ENCODE measurements at places on chromosomes 11 and 22.

DNA sequence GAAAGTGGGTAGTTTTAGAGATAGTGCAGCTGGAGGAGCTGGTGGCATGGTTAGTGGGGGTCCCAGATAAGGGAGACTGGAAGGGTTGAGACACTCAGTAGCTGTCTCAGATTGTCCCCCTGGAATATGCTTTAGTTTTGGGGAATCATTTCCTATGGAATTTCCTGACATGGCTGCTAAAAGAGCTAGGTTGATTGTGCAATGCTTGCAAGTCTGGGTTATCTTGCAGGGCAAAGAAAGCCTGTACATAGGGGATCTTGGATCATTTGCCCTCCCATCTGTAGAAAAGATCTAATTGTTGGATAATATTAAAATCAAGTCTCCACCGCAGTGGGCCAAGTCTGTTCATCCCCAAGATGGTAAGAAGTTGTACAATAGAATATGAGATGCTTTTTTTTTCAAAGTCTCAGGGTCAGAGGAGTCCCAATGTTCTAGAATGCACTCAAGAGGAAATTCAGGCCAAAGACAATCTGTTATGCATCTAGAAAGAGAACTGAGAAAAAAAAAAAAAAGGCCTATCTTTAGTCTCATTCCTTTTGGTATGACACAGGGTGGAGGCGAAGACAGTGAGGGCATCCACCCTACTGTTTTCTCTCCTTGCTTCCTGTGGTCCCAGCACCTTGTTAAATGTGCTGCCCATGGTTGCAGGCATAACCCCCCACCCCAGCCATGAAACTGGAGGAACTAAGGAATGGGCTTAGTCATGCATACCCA is 20.2 kb downstream of the MS4A6E start:
- no peak for DNase-seq

DNA sequence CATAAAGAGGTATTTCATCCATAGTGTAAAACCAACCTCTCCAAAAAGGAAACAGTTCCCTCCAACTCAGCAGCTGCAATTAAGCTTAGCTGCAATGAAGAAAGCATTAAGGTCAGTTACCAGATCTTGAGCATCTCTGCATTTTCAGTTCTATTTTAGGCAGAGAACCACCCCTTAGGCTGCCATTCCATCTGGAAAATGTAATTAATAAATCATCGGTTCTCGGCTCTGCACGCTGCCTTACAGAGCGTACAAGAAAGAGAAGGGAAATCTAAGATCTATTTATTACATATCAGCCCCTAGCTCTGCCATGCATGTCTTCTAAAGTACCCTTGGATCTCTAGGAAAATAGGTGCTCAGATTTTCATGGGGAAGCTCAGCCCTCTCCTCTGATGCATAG is 71.5 kb downstream of the RCN1 start:
- no peak for DNase-seq

DNA sequence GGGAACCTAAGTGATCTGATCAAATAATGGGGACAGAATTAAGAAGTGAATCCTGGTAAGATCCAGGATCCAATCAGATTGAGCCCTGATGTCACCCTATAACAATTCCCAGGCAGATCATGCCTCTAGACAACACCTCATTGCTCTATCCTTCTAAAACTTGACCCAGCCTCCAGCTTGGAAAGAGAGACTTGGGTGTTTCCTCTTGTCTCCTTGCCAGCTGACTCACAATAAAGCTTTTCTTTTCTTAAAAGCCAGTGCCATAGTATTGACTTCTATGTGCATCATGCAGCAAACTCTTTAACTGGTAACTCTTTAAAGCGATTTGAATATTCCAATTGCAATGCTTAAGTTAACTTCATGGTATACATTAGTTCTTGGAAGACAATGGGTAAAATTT is 109.6 kb upstream of the CHORDC1 start:
- no peak for DNase-seq

DNA sequence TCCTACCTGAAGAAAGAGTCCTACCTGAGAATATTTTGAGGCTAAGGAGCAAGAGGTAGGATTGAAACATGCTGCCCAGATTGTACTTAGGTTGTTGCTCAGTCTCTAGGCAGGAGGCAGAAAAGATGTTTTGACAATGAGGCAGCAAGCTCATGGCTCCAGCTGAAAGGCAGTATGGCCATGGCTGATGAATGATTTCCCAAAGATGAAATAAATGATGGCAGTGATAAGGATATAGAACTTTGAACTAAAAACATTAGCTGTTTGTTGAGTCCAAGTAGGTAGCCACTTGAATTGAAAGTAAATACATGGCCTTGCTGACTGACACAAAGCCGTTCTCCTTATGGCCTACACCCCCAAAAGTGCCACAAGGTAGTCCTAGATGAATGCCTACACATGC is 6.8 kb upstream of the NEU3 start:
- DNase-seq = no peak

DNA sequence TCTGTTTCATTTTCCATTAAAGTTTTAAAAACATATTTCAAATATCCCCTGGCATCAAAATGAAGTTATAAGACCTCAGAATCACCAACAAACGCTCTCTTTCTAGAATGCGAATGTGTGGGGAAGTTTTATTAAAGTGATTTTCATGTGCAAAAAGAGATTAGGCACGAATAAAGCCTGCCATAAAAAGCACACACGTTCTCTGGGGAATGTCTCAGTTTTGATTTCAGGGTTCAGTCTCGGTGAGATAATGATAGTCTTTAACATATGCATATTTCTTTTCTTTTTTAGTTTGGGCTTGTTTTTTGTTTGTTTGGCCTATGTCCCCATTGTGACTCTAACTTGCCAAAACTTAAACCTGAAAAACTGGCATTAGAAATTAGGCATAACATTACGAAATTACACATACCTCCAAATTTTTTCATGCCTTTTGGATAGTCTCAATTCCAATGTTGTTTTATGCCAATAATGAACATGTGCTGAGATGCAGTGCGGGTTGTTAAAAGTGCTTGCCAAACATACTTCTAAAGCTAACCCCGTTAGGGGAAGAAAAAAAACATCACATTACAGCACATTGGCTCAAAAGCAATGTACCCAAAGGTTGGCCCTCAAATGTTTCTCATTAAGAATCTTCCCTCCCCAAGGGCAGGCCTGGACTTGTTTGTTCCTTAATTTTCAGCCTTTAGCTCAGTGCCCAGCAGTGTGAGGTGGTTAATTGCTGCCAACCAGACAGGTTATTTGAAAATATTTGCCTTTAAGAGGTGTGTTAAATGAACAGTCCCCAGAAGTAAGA is 33.2 kb upstream of the FBLN1 start:
- no peak for DNase-seq

- no peak for DNase-seq
Observed at GRCh38 chr22:21646608-21647590, 4.8 kb downstream of the SDF2L1 start.

DNA sequence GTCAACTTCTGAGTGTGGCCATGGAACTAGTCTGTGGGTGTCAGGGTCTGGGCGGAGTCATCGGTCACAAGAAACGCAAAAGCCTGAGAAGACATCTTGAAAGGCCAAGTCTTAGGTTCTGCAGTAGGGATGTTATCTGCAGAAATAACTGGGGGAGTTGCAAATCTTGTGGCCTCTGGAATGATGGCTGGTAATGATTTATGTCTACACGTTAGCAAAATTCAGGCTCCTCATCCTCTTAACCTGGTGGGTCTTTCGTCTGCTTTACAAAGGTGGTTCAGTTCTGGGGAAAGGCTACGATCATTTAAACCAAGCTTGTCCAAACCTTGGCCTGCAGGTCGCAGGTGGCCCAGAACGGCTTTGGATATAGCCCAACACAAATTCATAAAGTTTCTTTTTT is 7.4 kb upstream of the CYB5R3 start:
- no peak for DNase-seq

GRCh38 chr22:39414886-39415285 is 15.3 kb downstream of the TAB1 start:
- peak; percentile 47 for DNase-seq

DNA sequence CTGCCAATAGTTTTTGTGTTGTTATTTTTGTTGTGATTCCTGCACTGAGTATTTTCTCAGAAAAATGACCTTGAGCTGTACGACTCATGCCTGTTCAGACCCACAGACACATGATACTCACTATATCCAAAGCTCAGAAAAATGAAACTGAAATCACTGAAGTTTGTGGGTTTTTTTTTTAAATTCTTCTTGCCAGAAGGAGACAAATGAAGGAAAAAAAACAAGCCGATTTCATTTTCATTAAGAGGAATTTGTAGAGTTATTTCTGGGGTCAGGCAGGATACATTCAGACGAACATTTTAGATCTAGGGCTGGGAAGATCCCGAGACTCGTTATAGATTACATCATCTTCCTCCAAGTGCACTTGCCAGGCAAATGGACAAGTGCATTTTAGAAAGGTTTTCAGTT is 60.4 kb downstream of the BMAL1 start:
- DNase-seq = no peak

DNA sequence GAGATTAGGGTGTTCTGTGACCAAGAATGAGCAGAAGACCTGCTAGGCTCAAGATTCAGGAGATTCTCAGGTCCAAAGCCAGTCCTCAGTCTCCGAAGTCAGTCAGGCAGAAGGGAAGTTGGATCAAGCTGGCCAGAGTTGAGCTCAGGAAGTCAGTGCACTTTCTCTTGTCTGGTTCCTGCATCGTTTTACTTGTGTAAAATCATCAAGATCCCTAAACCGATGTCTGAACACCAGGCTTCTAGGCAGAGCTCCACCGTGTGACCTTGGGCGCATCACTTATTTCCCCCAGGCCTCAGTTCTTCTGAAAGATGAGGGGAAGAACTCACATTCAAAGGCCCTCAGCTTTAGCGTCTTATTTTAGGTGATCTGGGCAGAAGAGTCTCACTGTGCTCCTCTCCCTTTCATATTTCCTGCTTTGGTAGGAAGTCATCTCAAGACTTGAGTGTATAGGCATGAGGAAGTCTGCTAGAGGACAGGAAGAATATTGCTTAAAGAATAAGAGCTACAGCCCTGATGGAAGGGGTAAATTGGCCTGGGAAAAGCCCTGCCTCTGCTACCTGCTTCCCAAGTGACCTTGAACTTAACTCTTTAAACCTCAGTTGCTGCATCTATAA is 20.2 kb downstream of the NF2 start:
- DNase-seq = no peak

- peak; percentile 65 for DNase-seq
Observed at GRCh38 chr11:2202071-2202899, 30.7 kb upstream of the TH start.

DNA sequence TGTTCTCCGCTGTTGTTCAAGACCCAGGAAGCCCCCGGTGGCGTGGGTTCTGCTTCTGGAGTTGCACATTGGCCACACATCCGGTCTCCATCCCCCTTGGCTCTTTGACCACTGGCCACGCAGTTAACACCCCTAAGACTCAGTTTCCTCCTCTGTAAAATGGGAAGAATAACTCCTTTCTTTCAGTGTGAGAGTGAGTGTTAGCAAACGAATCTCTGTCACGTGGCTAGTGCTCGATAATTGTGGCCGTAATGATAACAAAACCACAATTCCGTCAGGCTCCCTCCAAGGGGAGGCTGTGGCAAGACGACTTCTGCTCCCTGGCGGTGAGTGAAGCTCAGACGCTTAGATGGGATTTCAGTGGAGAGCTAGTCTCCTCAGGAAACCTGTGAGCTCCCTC is 315.2 kb upstream of the B3GAT1 start:
- DNase-seq = peak; percentile 35

- peak; percentile 85 for DNase-seq
Observed at GRCh38 chr11:2300290-2300935, 1.3 kb downstream of the C11orf21 start.

DNA sequence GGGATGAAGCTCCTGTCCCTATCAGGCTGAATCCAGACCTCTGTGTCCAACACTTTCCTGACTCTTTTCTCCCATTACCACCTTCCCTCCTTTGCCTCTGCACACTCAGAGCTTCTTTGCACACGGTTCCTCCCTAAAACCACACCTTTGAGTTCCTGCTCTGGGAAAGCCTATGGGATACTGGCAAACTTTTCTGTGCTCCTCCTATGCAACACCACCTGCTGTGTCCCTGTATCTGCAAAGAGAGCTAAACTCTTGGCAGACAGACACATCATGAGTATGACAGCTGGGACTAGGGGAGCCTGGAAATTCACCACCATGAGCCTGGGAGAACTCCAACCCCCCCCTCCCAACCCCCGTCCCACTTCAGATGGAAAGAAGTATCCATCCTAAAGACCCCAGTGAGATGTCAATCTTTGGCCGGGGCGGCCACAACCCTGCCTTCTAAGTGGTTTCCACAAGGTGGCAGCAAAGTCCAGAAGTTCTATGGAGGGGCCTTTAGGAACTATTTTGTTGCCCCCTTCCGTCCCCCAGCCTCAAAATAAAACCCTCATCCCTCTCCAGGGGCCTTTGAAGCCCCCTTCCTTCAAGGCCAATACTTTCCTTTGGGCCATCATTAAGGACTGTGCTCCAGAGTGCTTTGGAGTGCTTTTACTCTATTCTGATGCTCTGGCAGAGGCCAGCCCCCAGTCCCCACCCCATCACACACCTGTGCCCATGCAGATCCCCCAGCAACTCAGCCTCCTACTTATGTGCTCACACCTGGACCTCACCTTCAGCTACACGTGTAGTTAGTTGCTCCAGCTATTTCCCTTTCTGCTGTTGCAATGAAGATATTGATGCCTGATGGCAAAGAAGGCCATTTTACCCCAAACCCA is 19.4 kb downstream of the HTR3A start:
- DNase-seq = peak; percentile 73

- DNase-seq = no peak
Observed at GRCh38 chr22:40965936-40966725, 15.0 kb downstream of the RBX1 start.

DNA sequence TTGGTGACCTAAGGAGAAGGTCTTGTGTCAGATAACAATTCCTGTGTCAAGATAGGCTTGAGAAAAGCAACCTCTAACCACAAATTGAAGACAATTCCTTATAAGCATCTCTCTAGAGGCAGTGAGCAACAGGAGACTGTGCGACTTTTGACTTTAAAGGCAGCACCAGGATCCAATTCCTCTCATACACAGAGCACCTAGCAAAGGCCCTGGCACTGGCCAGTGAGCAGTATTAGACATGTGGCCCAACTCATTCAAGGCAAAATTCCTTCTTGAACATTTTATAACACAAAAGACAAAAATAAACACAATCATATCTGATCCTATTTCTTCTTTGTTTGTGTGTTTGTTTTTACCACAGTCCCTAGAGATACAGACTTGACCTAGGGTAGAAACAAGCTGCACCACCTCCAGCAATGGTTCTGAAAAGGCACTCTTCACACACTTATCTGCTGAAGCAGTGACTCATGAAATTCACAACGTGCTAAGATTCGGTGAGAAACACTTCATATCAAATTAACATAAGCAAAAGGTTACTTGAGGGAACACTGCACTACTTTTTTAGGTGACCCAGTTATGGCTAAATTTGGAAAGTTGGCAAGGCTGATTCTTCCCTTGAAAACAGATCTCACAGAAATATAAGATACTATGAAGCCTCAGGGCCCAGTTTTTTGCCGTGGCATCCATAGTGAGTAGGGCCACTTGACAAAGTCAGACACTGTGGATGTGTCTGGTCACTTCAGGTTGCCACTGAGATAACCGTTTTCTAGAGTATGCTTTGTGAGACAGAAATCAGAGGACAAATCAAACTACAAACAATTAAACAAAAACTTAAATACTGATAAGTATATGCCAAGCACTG is 1018.9 kb downstream of the DLG2 start:
- DNase-seq = no peak

GRCh38 chr11:117313091-117313490 is 3.0 kb downstream of the BACE1 start:
- DNase-seq = peak; percentile 14

DNA sequence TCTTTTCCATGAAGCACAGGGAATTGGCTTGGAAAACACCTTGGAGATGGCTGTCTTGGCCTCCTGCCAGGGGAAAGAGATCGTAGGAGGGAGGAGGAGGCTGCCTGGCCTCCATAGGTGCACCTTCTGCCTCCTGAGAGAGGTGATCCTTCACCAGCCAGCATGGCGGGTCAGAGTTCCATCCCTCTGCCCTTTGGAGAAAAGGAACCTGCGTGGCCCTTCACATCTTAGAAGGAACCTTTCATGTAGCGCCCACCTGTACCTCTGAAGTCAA is 58.2 kb upstream of the DRD2 start:
- DNase-seq = no peak

All from spleen (tissue), 13 donors.